ENCODE measurements at places on chromosomes 13 and 19.
A peak's percentile ranks its signal among the peaks of the same experiment; 100 is the strongest.

- no peak for DNase-seq
These were observed 321.8 kb upstream of the NBEA start for GRCh38 chr13:34620074-34620850.

DNA sequence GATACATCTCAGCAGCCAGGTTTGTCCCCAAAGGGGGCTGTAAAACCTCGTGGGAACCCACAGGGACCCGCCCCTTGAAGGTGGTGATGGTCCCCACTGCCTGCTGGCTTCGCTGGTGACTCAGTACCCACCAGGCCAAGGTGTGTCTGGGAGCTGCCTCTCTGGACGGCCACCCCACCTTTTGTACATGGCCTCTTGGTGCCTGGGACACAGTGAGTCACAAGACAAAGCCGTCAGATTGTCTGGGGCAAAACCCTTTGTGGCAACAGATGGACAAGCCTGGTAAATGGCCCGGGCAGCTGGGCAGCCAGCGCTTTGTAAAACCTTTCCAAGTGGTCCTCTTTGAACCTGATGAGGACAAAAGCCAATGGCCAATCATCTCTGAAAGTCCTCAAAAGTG, 27.9 kb upstream of the KLF2 start:
- no peak for DNase-seq

GRCh38 chr13:35469806-35470525, 6.5 kb downstream of the MAB21L1 start:
- DNase-seq, result no peak

DNA sequence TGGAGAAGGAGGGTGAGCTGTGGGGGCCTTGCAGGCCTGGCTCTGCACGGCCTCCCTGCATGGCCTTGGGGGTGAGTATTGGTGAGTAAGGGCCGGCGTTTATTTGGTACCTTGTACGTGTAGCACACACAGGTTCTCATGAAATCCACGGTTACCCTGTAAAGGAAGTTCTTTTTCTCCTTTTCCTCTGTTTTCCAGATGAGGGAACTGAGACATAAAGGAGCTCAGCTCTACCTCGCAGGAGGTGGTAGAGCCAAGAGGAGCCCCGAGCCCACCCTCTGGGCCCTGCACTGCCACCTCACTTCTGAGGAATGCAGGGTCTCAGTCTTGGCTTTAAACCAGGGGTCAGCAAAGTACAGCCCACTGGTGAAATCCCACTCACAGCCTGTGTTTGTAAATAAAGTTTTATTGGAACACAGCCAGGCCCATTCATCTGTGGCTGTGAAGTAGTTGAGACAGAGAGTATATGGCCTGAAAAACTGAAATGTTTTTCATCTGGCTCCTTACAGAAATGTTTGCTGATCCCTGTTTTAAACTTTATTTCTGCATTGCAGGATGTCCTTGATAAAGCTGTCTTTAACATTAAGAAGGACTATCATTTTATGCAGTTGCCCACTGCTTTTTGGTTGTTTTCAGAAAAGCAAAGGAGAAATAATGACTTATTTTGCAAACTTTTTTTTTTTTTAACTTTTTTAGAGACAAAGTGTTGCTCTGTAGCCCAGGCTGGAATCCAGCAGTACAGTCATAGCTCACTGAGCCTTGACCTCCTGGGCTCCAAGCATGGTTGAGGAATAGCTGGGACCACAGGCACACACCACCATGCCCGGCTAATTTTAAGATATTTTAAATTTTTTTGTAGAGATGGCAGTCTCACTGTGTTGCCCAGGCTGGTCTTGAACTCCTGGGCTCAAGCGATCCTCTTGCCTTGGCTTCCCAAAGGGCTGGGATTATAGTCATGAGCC, 6.4 kb downstream of the EPN1 start:
- no peak for DNase-seq

DNA sequence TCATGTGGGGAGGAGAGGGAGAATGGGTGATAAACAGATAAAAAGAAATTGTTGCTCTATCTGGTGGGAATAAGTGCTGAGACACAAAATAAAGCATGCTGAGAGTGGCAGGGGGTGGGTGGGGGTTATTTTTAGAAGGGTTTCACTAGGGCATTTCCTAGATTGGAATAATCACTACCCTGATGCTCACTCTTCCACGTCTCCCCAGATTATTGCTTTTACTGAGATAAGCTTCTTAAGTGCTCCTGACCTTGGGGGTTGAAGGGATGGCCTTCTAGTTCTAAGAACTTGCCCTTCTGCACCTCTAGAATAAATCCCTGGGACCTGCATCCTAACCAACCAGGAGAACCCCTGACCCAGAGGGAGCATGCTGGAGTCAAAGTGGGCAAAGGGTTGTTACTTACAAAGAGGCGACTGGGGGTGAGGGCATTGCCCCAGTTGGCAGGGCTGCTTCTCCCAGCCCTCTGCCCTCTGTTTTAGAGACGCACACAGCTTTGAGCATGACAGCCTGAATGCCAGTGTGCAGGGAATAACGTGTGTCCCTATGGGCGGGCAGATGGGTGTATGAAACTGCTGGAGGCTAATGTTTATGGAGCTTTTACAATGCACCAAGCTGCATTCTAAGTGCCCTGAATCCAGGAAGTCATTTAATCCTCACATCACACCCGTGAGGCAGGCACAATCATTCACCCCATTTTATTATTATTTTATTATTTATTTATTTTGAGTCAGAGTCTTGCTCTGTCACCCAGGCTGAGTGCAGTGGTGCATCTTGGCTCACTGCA, 743 bp downstream of the RDH8 start:
- no peak for DNase-seq

- DNase-seq, result no peak
These were observed 107.0 kb upstream of the GPR12 start for GRCh38 chr13:26867451-26868091.

DNA sequence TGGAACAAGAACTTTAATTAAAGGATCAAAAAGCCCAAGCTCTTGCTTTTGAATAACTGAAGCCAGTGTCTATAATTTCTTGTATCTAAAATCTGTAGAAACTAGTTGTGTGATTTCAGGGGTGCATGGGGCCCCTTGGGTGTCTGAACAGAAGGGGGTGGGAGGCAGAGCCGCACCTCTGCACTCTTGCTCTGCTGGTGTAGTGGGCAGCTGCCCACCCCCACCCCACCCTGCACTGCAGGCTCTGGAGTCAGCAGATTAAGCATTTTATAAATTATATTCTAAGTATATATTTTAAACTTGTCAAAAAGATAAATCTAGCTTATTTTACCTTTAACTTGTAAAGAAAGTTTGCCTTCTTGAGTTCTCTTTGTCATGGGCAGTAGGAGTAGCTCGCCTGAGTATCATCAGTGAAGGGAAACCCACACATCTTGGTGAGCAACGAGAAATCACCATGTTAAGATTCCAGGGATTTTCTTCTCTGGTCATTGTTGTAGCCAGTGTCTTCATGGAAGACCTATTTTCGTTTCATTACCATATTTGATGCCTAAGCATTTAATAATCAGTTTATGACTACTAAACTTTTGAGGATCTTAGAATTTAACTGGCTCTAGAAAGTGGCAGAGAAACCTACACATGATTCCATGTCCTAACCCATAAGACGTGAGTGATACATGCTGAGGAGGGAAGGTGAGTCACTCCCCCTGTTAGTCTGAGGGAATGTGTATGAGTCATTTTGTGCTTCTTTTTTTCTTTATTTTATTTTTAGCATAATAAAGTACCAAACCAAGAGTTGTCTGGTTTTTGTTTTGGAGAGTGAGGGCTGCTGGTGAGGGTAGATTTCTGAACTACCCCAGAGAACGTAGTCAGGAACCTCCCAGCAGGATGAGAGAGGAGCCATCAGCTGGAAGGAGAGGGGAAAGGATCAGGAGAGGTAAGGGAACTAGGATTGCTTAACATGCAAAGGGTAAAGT, 7.7 kb downstream of the UBE2L5 start:
- DNase-seq, result peak; percentile 33

DNA sequence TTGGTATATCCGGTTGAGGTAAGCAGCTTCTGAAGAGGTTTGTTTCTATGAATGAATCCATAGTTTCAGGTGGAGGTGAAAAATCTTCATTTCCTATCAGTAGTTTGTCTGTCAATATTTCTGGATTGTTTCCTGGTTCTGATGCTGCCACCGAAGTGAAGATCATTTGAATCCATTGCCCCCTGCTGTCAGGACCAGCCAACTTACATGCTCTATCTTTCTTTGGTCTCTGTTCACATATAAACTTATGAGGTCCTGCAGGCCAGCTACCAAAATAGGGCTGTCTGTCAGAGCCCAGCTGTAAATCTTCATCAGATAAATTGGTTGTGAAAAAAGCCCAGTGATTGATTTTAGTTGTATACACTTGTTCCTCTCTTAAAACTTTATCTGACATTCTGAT, 15.2 kb upstream of the N4BP2L1 start:
- DNase-seq, result no peak

DNA sequence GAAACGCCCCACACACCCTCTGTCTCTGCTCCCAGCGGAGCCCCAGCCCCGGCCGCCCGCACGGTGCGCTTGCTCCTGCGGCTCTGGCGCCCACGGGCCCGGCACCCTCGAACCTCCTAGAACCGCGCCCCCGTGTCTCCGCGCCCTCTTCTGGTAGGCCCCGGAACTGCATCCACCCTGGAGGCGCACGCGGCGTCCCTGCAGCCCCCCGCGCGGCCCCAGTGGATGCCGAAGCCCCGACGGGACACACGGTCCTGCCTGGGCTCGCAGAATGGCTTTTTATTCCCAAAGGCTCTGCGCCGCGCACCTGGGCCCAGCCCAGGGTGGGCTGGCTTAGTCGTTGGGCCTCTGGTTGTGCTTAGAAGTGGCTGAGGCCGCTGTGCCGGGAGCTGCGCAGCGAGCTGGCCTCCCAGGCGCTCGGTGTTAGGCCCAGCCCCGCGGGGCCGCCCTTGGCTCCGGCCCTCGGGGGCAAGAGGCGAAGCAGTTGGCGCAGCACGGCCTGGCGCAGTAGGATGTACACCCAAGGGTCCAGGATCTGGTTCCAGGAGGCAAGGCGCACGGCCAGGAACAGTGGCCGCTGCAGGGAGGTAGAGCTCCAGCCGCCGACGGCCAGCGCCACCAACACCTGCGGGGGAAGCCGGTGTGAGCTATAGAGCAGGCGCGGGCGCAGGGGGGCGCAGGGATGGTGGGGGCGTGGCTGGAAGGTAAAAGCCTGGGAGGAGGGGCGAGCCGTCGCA, 2.8 kb downstream of the PTGER1 start:
- peak; percentile 29 for DNase-seq

- no peak for DNase-seq
These were observed 17.1 kb downstream of the HNRNPM start for GRCh38 chr19:8461891-8462290.

GRCh38 chr19:39406656-39407409, at the start of gene ZFP36:
ZFP36 (plus strand) TSS chr19:39406847; CDS start chr19:39406905, 58 bp downstream.
- DNase-seq, result no peak

- no peak for DNase-seq
These were observed 346.5 kb downstream of the ZNF536 start for GRCh38 chr19:30718707-30719106.

DNA sequence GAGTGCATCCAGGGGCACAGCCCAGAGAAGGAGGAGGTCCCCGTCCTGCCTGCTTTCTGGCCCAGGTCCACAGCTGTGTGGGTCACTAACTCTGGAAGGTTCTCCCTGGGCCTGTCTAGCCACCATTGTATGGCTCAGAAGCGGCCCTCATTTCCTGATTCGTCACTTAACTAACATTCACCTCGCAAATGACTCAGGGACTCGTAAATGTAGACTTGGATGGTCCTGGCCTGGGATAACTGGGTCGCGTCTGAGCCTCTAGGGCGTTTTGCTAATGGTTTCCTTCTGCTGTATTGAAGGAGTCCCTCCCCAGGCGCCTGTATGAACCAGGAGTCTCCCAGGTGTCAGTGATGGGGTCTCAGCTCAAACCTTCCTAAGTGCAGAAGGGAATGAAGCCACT, 162.8 kb downstream of the ZNF536 start:
- no peak for DNase-seq

- DNase-seq, result no peak
These were observed 1981.1 kb upstream of the PCDH20 start for GRCh38 chr13:63396746-63397145.

- DNase-seq, result no peak
These were observed 116.2 kb downstream of the OLFM4 start for GRCh38 chr13:53144826-53145225.

DNA sequence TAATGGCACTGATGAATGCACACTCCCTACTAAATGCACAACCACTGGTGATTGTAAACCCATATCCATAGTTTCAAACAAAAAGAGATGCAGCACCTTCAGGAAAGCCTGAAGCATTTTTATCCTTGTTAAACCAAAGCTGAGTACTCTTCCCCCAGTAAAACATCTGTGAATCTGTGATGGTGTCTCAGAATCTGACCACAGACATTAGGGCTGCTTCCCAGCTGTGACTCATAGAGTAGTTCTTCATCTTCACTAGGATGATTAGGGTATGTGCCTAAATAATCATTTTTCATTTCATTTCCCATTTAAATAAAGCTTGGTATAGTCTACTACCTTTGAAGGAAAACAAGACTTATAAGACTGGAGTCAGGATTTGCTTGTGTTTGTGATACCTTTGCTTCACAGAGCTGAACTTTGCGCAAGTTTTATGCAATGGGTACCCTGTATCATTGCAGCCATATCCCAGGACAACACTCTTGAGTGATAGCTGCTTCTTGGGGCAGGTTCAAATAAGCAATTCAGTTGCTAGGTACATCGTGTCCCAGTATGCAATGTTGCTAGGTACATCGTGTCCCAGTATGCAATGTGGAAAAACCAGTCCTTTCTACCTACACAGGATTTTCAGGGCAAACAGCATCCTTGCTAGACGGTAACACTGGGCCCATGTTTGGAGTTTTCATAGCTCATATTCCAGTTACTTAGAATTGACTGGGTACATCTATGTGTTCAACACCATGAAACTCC, 277.1 kb downstream of the IRS2 start:
- DNase-seq, result no peak

- DNase-seq, result no peak
These were observed 3.9 kb downstream of the IGSF23 start for GRCh38 chr19:44617110-44617880.

GRCh38 chr19:7856679-7857663, 17.2 kb downstream of the PRR36 start:
- no peak for DNase-seq

DNA sequence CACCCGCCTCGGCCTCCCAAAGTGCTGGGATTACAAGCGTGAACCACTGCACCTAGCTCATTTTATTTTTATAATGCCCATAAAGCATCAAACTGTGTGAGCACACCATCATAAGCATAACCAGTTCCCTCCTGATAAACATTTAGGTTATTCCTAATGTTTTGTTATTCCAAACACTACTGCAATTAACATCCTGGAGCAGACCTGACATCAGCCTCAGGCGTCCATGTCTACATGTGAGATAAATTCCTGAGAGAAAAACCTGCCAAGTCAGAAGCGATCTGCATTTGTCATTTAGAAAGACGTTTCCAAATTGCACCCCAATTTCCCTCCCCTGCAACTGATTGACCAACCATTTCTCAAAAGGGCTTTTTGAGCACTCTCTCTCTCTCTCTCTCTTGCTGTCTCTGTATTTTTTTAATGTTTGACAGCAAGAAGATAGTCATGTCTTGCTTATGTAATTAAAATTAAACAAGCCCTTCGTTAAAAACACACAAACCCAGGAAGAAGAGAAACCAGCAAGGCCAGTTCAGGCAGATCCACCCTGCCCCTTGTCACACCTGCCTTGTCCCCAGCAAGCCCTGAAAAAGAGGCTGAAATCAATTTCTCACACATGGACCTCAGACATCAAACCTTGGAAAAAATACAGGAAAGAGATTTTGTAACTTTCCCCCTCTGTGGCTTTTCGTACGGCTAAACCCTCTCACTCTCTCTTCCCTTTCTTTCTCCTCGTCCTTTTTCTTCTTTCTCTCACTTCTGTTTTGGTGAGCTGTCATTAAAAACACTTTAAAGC, 9.9 kb downstream of the LYPD3 start:
- no peak for DNase-seq
